Uterine smooth muscle cell (primary cell): ENCODE measurements at places on chromosomes 5 and 9. TPM values are rescaled to one million over a fixed set of nuclear protein-coding genes. Genes with fewer than 3 reads are reported as not detected.

The CDX1 gene
- total RNA-seq = 0.12 TPM in 1 of 2 replicates, not detected in the other

The SMIM33 gene
- not detected in 2 replicates for total RNA-seq

The MEIKIN gene
- total RNA-seq = not detected in 2 replicates

The CFAP90 gene
- total RNA-seq = under 0.01 TPM in 1 of 2 replicates, not detected in the other

The ELOVL7 gene
- under 0.01 and 0.11 TPM in 2 replicates for total RNA-seq
